Osteoblast (primary cell): ENCODE measurements at places on chromosomes 5 and 9.

DNA sequence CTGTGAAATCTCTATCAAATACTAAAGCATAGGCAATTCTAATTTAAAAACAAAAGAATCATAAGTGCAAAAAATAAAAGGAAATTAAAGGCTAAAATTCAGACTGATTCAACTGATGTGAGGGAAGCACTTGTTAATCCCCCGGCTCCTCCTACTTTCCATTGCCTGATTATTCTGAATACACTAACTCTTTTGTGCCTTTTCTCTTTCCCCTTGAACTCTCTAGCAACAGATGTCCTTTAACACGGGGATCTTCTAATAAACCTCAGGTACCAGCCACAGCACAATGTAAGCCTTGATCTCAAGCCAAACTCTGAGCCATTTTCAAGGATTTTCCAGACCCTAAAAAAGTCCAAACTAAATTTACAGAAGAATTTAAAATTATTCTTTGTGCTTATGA lies 61.5 kb downstream of the KCNV2 start:
- no peak for DNase-seq

DNA sequence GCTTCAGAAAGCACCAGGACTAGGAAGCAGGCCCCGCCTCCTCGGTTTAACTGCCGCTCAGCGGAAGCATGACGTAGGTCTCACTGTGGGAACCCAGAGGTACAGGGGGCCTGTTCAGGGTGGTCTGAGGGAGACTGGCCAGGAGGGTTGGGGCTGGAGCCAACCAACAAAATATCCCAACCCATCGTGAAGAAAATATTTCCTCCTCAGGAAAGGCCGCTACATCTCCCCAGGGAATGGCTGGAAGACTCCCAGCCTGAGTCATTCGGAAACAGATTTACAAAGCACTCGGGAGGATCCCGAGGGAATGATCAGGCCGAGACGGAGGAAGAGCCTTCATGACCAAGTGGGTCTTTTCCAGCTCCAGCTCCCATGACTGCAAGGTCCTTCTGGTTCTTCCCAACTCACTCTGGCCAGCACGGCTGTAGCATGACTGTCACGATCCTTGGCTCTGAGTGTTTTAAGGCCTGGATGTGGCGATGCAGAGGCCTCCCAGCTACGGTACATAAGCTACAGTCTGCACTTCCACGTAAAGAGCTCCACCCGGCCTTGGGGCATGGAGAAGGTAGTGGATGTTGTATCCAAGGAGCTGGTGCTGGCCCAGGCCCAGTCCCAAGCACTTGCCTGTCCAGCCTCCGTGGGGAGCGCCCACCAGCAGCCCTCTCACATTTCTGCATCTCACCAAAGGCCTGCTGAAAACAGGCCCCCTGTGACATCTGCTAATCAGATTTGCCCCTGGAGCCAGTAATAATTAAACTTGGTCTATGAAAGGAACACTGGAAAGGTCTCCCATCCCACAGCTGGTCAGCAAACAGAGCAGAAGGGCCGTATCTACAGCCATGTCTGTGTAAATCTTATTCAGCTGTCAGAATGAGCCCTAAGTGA lies 100.6 kb downstream of the LHFPL2 start:
- peak; percentile 88 for DNase-seq

DNA sequence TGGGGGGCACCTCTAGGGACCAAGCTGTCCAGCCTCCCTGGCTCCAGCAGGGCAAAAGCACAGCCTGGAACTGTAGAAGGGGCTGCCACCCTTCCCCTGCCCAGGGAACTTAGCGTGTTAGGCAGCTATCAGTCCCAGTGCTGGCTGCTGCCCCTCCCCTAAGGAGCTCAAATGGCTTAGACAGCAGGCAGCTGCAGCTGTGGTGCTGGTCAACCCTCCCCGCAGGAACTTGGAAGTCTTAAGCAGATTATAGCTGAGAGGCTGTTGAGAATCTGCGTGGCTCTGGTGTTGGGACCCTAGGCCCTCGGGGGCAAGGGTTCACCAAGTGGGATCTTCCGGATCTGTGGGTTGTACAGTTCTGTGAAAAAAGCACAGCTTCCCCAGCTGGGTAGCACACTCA lies 536.5 kb upstream of the CDH10 start:
- no peak for DNase-seq

- no peak for DNase-seq
These were observed 341.4 kb downstream of the ARHGEF28 start for GRCh38 chr5:73967347-73967746.

DNA sequence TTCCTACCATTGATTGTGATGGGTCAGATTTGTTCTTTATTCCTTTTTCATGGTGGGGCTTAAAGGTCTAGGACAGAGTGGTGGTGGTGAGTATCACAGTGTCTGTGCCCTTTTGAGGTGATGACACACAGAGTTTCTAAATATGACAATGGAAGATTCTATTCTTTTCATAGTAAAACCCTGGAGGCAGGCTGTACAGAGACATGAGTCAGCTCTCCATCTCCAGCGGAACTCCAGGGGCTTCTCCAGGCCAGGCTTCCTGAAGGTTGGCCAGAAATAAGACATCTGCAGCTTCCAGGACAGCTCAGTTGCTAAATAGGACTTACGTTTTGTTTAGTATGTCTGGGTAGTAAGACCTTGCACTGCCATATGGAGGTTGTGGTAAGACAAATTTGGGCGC lies 229.5 kb downstream of the CD180 start:
- no peak for DNase-seq

GRCh38 chr9:134210511-134210907 lies 46.1 kb upstream of the RNU6ATAC start:
- no peak for DNase-seq

- peak; percentile 96 for DNase-seq
These were observed at the start of gene ANKRD31 for GRCh38 chr5:75236322-75237316. ANKRD31 (minus strand) TSS chr5:75236878; CDS start chr5:75236686, 192 bp downstream.

- no peak for DNase-seq
These were observed 210.1 kb downstream of the TARS1 start for GRCh38 chr5:33650911-33651310.

- DNase-seq, result no peak
These were observed 68.1 kb downstream of the ACTL7B start for GRCh38 chr9:108787690-108788048.

- no peak for DNase-seq
These were observed 629.8 kb upstream of the CDH18 start for GRCh38 chr5:20617841-20618240.

DNA sequence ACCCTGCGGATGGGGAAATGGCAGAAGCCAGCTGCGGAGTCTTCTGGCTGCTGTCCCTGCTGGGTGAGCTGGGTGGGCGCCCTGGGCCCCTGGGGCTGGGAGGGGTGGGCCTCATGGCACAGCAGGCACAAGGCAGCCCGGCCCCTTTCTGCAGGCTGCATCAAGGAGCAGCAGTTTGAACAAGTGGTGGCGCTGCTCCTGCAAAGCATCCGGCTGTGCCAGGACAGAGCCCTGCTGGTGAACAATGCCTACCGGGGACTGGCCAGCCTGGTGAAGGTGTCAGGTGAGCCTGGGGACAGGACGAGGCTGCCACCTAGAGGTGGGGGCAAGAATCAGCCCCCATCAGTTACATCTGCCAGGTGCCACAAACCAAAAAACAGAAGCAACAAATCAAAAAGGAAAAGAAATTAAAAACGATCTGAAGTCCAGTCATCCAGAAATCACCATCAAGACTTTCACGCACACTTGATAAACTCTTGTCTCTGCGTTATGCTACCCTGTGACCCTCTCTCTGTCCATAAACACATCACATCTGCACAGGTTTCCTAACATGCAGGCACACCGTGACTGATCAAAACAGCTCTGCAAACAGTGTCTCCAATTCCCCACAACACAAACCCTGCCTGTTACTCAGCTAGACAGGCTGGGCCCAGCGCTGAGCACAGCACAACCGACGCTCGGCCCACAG lies 13.9 kb downstream of the REXO4 start:
- peak; percentile 57 for DNase-seq

DNA sequence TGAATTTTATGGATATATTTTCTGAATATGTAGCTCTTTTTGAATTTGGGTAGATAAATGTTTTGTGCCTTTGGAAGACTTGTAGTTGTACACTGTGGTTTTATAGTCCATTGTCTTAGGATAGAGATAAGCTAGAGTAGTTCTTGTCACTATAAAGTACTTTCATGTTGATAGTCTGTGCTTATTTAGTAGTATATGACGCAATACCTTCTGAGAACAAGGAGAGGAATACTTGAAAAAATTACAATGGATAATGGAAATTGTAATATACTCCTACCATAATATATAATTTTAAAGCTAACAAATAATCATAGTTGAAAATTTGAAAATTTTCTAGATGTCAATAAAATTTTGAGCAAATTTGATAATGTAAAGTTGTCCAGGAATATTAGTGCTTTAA lies 664.0 kb downstream of the TLE4 start:
- DNase-seq, result no peak

DNA sequence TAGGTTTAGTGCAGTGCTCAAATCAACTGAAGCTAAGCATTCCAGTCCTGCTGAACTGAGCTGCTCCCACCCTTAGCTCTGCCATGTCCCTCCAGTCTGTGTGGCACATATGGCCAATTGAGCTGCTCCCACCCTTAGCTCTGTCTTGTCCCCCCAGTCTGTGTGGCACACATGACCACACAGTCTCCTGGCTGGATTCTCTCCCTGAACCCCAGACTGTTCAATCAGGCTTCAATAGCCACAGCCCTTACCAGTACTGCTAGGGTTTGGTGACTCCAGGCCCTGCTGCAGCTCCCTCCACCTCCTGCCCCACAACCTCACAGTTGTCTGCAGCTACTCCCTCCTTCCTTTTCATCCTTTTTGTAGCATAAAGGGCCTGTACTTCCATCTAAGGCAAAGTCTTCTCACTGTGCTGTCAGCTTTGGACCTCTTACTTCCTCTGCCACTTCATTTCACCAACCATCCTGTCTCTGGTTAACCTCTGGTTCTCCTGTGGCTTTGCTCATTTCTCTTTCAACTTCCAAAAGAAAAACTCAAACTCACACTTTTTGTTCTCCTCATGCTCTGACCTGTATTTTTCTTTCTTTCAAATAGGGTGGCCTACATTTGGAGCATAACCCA lies 50.8 kb downstream of the ADAMTS12 start:
- DNase-seq, result no peak

GRCh38 chr9:133054194-133054890 lies 7.4 kb upstream of the CEL start:
- DNase-seq, result peak; percentile 83

DNA sequence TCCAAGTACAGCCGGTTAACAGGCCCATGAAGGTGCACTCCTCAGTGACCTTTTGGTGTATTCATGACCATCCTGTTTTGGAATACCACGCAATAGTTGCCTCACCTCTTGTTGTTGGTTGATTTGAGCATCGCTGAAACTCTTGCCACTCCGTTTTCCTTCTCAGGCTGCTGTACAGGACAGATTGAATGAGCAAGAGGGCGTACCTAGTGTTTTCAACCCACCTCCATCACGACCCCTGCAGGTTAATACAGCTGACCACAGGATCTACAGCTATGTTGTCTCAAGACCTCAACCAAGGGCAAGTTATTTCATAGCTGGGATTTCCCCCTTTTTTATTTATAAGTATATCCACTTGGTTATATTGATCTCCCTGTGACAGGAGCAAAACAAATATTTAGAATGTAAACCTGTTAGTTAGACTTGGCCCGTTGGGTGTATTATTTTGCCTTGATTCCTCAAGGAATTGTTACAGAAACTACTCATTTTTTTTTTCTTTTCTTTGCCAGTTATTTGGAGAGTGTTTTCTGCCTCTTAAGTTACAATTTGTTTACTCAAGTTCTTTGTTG lies 38.1 kb downstream of the FAF2 start:
- no peak for DNase-seq

DNA sequence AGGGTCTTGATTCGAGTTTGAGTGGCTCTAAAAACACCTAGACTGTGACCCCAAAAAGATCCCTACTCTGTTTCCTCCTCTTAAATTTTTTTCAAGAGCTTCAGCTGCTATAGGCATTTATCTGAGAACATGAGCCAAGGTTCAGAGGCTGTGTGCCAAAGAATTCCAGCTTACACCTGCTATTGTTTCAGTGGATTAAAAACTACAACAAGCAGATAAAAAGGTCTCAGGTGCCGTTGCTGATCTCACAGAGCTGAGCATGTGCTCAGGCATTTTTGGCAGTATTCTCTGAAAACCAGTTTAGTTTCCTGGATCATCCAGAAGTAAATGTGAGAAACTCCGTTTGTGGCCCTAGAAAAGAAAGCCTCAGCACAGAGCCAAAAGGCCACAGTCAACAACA lies 349.2 kb downstream of the DEPDC1B start:
- DNase-seq, result no peak

GRCh38 chr9:70043689-70044489 lies at the start of gene MAMDC2:
MAMDC2 (plus strand) TSS chr9:70043848; CDS start chr9:70044198, 350 bp downstream.
- DNase-seq, result peak; percentile 87

DNA sequence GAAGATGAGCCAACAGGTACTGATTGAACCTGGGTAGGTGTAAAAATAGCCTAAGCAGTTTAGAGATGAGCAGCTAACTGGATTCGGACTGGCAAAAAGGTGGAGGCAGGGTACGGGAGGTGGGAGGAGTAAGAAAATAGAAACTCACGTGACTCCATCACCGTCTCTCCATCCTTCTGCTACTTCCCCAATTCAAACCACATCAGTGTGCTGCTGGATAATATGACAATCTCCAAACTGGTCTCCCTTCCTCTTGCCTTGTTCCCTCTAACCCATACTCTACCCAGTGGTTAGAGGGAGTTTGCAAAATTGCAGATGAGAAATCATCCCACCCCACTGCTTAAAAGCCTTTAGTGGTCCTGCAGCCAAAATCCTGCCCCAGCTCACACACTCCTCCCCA lies 42.7 kb downstream of the RIGI start:
- DNase-seq, result no peak

DNA sequence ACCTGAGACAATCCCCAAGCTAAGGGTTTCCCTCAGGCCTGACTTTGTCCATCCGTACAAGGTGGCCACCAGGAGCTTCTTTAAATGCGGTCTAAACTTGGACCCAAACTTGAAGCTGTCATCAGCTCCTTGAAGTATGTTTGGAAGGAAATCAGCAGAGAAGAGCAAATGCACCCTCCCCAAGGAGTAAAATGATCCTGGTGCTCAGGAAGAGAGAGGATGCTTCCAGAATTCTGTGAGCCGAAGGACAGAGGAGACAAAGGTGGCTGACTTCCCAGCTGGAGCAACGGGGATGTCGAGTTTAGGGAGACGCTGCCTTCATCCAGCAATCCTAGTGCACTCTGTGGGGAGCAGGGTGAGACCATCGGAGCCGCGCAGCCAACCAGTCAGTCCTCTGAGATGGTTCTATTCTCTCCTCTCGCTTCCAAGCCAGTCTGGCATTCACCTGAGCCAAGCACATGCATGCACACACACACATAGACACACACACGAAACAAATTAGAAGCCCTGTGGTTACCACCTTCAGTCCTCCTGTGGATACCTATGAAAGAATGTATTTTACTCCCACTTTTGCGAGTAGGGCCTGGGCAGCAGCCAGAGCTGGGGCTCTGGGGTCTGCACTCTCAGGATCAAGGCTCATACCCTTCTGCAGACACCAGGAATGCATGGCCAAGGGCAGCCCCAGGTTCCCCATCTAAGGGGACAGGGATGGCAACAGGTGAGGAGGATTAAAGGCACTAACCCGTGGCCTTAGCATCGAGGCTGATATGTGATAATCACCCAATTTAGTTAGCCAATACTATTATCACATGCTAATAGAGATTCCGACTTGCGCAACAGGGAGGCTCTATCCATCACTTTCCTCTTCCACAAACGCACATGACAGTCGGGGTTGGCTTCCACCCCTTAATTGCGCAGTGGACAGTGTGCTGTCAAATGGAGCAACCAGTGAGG lies 75.8 kb downstream of the GTF3C4 start:
- DNase-seq, result no peak

- peak; percentile 57 for DNase-seq
These were observed 18.6 kb upstream of the NKD2 start for GRCh38 chr5:989961-990530.

- DNase-seq, result peak; percentile 37
These were observed 46.6 kb upstream of the TNC start for GRCh38 chr9:115164511-115164974.
